ENCODE measurements at places on chromosomes 6 and 20.

DNA sequence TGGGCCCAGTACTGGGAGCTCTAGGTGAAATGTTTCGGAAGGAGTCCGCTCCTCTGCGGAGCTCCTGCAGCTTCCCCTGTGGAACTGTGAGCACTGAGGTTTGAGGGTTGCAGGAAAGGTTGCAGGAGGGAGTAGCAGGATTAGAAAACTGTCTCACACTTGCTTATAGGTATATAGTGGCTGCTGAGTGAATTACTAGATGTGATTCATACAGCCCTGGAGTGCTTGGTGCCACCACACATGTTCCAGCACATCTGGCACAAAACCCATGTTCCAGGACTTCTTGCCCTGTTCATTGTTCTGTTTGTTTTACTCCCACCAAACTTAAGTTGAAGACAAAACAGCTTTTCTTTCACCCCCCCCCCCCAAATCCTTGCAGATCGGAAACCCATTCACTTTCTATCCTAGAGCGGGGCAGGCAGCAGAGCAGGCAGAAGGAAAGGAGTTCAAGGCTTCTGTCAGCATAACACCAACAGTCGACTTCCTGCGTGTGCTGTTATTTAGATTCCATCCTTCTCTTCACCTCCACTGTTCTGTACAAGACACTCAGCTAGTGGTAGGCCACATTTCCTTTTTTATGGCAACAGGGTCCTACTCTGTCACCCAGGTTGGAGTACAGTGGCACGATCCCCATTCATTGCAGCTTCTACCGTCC is 669 bp upstream of the PEX6 start:
- DNase-seq, result no peak

DNA sequence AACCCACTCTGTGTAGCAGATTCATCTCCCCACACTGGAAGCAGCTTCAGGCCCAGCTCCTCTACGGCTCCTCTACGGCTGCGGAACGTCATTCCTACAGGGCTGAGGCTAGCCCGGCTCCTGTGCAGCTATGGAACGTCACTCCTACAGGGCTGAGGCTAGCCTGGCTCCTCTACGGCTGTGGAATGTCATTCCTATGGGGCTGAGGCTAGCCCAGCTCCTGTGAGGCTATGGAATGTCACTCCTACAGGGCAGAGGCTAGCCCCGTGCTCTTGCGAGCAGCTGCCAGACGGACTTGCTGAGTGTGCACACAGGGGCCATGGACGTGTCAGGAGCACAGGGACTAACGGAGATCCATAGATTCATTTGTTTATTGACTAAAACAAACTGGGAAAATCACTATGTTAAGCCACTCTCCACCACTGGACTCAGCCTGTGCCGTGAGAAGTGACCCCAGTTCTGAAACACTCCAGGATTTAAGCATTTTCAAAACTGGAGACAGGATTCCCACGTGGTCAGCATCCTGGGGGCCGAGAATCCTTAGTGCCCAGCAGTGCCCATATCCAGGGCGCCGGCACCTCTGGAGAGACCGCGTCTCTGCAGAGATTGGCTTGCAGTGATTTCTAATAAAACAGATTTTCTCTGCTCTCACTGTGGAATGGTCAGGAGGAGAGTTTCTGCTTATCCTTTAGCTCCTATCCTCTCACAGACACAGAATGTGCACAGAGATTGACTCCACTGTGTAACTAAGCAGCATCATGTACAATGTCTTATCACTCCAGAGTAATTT is 5.0 kb downstream of the KCNQ2 start:
- no peak for DNase-seq

GRCh38 chr20:48898210-48898609 is 23.3 kb upstream of the ARFGEF2 start:
- DNase-seq, result no peak

GRCh38 chr6:3322366-3322890 is 63.7 kb downstream of the PSMG4 start:
- DNase-seq, result no peak

DNA sequence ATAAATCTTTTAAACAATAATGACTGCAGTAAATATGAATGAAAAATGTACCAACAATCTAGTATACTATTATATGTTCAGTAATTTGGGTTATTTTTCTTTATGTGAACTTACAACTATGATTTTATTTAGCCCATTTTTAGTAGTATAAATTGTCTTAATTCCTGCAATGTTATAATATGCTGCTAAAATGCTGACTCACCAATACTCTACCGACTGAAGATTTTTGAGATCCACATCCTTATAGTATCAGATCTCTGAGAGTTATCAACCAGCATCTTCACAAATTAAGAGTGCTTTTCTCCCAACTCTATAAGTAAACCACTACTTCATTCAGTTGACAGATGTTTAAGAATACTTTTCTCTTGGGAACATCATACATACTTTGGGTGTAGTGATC is 16.6 kb downstream of the CDC40 start:
- no peak for DNase-seq

DNA sequence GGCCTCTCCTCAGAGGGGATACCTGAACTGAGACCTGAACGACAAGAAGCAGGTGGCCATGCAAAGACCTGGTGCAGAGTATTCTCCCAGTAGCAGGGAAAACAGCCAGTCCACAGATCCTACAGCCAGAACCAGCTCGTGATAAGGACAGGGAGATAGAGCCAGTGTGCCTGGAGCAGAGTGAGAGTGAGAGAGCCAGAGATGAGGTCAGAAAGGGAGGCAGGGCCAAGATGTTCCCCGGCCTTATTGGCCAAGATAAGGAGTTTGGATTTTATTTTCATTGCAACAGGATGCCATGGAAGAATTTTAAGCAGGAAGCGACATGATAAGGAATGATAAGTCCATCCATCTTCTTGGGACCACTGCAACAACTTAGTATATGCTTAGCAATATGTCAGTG is 111.8 kb downstream of the UBE3D start:
- DNase-seq, result no peak

GRCh38 chr20:25179439-25180089 is 15.9 kb upstream of the ENTPD6 start:
- DNase-seq, result no peak

GRCh38 chr6:85680388-85680787 is 37.7 kb upstream of the SYNCRIP start:
- DNase-seq, result no peak

- no peak for DNase-seq
These were observed 49.6 kb downstream of the TCP11 start for GRCh38 chr6:35091346-35092083.

GRCh38 chr6:33314943-33315792 is 1.3 kb upstream of the TAPBP start:
- DNase-seq, result no peak

DNA sequence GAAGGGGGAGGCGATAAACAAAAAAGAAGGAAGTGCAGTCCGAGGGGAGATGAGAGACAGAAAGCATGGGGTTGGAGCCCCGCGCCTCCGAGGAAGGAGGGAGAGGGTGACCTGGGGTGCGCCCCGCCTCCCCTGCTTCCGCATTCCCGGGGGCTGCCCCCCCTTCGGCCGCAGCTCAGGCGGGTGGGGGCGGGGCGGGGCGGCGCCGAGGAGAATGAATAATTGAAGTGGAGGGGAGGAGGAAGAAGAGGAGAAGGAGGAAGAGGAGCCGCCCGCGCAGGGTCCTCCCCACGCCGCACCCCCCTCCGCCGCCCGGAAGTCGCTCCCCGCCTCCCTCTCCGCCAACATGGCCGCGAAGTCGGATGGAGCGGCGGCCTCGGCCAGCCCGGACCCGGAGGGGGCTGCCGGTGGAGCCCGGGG is at the start of gene XKR7:
Gene XKR7 (plus strand): TSS at position 322 of the 420 bp plus-strand sequence. CDS start 25 bp downstream, at position 347.
- no peak for DNase-seq

GRCh38 chr6:145729887-145730286 is 5.4 kb downstream of the EPM2A start:
- DNase-seq, result no peak

GRCh38 chr6:115945812-115946211 is 114.9 kb downstream of the FRK start:
- no peak for DNase-seq

- DNase-seq, result no peak
These were observed 43.1 kb downstream of the CD109 start for GRCh38 chr6:73739096-73739495.

GRCh38 chr20:46423342-46423741 is 16.9 kb upstream of the ELMO2 start:
- DNase-seq, result no peak

DNA sequence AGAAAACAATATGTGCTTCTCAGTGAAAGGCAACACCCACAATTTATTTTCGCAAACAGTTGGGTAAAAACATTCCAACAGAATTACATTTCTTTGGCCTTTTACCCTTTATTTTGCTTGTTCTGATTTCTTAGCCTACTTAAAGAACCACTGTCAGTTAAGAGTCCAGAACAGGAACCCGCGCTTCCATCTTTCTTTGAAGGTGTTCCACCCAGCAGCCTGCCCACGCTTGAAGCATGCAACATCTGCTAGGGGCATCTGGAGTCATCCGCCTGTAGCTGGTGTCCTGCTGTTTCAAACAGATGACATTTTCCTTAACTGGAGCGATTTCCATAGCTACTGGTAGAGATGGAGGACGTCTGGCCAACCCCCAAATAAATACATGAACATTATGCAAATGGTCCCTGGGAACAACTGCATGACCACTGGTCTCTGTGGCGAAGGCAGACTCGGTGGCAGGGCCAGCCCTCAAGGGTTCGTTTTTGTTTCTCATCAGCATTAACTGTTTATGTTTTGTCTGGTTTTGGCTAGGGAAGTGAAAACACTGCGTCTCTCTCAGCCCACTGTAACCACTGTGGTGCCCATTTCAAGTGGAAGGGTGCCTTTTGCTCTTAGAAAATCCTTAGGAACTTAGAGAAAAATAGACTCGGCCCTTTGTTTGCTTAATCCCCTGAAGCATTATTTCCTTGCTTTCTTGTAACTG is 51.6 kb downstream of the LAMA4 start:
- DNase-seq, result no peak

- no peak for DNase-seq
These were observed 215.9 kb upstream of the KCNG1 start for GRCh38 chr20:51238675-51239305.

DNA sequence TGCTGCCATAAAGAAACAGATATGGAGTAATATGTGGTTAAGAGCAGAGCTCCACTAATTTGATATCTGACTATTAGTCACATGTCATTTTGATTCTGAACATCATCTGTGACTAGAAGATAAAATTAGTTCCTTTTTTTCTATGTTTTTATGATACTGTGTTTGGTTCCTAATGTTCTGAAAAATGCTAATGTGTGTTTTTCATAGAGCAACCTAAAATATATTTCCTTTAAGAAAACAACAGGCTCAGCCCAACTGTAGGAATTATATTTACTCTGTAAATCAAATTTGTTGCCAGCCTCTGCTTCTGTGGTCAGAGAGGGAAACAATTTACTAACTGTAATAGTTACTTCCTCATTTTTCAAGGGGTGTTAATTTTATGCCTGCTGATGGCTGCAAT is 33.3 kb upstream of the TXLNB start:
- no peak for DNase-seq

GRCh38 chr6:136654086-136654485 is 103.9 kb upstream of the MAP7 start:
- no peak for DNase-seq

GRCh38 chr6:23647045-23647444 is 479.0 kb upstream of the NRSN1 start:
- DNase-seq, result no peak

GRCh38 chr6:53375847-53376246 is 27.1 kb upstream of the ELOVL5 start:
- DNase-seq, result no peak

DNA sequence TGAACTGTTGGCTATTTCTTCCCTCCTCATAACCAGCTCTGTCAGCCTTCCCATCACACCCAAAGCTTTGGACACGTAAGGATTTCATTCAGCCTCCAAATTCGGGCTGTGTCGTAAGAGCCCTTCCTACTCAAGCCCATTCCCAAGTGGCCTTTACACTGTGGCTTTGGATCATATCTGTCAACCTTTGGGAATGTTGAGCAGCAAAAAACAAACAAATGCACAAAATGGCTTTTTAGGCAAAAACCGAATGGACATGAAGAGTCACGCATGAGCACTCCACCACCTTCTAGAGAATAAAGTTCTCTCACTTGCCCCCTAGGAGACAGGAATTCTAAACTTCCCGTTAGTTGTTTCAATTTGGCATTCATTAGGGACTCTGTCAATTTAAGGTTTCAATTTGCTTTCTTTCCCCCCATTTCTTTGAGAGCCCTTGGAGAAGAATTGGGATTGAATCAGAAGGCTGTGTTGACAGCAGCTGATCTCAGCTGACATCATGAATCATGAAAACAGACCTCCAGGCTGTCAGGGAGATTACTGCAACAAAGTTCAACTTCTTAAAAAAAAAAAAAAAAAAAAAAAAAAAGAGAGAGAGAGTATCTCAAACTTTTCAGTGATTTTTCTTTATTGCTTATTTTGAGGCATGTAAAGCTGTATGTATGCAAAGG is 110.3 kb downstream of the BCAS1 start:
- no peak for DNase-seq

GRCh38 chr6:946546-946945 is 253.6 kb upstream of the EXOC2 start:
- DNase-seq, result no peak

GRCh38 chr6:89536231-89536630 is 102.3 kb downstream of the LYRM2 start:
- DNase-seq, result no peak

- no peak for DNase-seq
These were observed 126.7 kb upstream of the MLIP start for GRCh38 chr6:53984581-53984980.

GRCh38 chr20:47843886-47844567 is 58.7 kb upstream of the SULF2 start:
- DNase-seq, result no peak

- no peak for DNase-seq
These were observed 25.7 kb downstream of the WFDC3 start for GRCh38 chr20:45765980-45766379.

DNA sequence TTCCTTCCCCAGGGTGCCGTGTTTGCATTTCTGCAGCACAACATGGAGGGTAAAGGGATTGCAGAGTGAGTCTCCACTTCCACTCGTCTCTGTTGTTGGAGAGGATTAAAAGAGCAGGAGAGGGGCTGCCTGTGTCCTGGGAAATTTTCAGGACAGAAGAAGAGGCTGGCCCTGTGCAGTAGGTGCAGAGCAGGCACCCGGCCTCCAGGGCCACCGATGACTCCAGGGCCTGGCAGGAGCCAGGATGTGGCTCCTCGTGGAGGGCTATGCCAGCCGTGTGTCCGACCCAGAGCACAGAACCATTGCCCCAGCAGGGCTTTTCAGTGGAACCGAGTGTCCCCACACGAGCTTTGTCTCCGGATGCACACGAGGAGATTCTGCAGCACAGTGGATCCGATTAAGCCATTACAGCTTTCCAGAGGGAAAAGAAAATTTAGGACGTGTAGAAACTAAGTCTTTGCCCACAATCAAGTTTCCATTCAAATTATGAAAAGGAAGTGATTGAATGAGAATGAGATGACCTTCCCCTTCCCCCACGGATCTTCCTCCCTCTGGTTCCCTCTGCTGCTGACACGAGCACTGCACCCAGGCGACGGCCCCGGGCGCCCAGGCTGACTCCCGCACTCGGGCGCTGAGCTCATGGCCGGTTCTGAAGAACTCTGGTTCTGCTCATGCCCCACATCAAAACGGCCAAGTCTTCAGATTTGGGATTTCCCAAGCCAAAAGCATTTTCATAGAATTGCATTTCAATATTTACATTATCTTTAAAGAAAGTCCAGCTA is 43.1 kb upstream of the UNC93A start:
- DNase-seq, result no peak

Data from stimulated activated CD8-positive, alpha-beta memory T cell treated with anti-CD3 and anti-CD28 coated beads, Interleukin-4, amount 100 ng/mL, for 24 hours (primary cell).